ENCODE measurements at places on chromosomes 6 and 20. TPM values are rescaled to one million over a fixed set of nuclear protein-coding genes. Genes with fewer than 3 reads are reported as not detected.

- DNase-seq, result peak; percentile 50
- no peak overlapping the region for H3K27ac ChIP-seq
- no peaks in the 10 kb centered on the region for H3K36me3 ChIP-seq
- H3K4me3 ChIP-seq, result no peak overlapping the region
- no peaks in the 10 kb centered on the region for H3K27me3 ChIP-seq
These were observed 13.8 kb upstream of the BMP7 start for GRCh38 chr20:57280221-57280620.

DNA sequence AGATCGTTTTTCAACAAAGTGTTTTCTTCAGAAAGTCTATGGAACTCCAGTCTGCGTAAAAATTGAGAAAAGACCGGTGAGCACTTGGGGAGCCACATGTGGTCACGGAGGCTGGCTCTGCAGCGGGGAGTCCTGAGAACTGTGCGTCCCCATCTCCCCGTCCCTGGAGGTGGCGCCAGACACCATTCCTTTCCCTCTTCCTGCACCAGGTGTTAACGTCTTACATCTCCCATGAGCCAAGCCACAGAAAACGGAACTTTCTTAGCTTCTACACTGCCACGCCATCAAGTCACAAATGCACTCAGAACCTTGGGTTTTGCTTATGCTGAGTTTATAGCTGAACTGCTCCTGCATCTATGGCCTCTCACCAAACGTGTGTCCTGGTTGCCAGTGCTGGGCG lies 62.6 kb downstream of the GINS1 start:
- H3K4me1 ChIP-seq, result no peaks in the 10 kb centered on the region
- DNase-seq, result peak; percentile 68
- H3K27me3 ChIP-seq, result no peaks in the 10 kb centered on the region
- H3K4me3 ChIP-seq, result no peak overlapping the region

GRCh38 chr6:79586548-79586947 lies 44.6 kb upstream of the SH3BGRL2 start:
- no peaks in the 10 kb centered on the region for H3K27me3 ChIP-seq
- no peak overlapping the region for H3K27ac ChIP-seq
- no peaks in the 10 kb centered on the region for H3K4me1 ChIP-seq
- peak; percentile 37 for DNase-seq
- no peak overlapping the region for H3K4me3 ChIP-seq

DNA sequence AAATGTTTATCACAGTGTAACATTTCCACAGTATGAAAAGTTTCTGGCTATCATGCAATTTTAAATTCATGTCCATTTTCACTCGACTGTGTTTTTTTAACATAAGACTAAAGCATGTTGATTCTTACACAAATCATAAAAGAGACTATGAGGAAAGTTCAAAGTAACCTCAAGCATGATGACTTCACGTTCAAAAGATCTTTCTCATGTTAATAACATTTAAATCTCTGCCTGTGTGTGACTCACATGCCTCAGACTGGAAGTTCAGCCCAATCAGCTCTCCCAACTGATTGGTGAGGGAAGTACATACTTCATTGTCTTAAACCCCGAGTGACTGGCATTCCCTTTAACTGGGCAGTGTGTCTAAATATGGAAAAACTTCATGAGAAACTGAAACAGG lies 37.4 kb downstream of the ATXN1 start:
- H3K4me3 ChIP-seq, result no peak overlapping the region
- no peaks in the 10 kb centered on the region for H3K27me3 ChIP-seq
- no peak for DNase-seq
- H3K36me3 ChIP-seq, result no peaks in the 10 kb centered on the region
- no peaks in the 10 kb centered on the region for H3K4me1 ChIP-seq

The AGER gene
- 1.4 TPM for total RNA-seq

The SRC gene
- total RNA-seq, result 15.4 TPM

The PLA2G7 gene
- 1.8 TPM for total RNA-seq

All from neural progenitor cell (in vitro differentiated cells).